ENCODE measurements at places on chromosomes 13 and 19.
A peak's percentile ranks its signal among the peaks of the same experiment; 100 is the strongest.

GRCh38 chr13:66875264-66875663 lies 354.9 kb downstream of the PCDH9 start:
- no peak for DNase-seq

- DNase-seq = peak; percentile 2
These were observed 187.8 kb downstream of the LHFPL6 start for GRCh38 chr13:39415008-39415802.

DNA sequence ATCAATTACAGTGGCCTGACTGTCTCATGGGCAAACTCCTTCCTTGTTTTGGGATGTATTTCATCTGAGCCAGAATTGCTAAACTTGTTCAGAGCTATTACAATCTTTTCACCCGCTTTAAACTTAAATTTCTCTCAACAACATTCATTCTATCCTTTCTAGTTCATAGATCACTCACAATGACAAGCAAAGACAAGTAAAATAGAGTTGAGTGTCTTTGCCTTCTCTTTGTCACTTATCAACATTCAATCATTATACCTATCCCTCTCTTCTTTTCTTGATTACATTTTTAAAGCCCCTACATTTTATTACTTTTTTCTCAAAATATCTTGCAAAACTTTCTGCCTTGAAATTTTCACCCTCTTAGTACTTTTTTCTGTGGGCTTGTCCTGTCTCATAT lies 1113.1 kb downstream of the PCDH17 start:
- no peak for DNase-seq

DNA sequence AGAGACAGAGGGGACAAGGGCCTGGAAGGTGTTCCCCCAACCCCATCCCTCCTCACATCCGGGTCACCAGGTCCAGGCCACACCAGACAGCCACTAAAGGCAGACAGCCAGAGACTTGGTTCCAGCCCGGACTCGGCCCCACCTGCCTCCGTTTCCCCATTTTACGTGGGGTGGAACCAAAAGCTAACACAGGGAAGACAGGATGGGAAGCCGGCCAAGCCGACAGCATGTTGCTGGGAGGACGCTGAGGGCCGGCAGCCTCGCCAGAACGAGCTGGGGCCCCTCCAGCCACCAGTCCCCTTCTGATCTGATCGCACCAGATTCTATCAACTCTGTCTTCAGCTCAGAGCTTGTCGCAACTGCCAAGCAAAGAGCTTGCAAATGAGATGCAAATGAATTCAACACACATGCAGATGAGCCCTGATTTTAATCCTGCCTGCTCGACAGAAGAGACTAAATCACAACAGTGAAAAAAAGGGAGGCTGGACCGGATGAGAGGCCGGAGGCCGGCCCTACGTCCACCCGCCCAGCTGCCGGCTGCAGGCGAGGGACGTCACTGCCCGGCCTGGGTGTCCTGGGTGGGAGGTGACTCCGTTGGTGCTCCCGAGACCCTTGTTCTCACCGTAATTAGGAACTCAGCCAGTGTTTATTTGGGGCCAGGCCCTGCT lies 17.5 kb upstream of the SHC2 start:
- no peak for DNase-seq

GRCh38 chr19:11570039-11570462 lies 7.4 kb downstream of the ACP5 start:
- no peak for DNase-seq

Data from stimulated activated CD4-positive, alpha-beta T cell treated with anti-CD3 and anti-CD28 coated beads, Interleukin-12 subunit alpha, Interleukin-12 subunit beta, amount 100 ng/mL, for 48 hours (primary cell).